AG08395 (cell line): ENCODE measurements at places on chromosomes 13 and 19.
A peak's percentile ranks its signal among the peaks of the same experiment; 100 is the strongest.

DNA sequence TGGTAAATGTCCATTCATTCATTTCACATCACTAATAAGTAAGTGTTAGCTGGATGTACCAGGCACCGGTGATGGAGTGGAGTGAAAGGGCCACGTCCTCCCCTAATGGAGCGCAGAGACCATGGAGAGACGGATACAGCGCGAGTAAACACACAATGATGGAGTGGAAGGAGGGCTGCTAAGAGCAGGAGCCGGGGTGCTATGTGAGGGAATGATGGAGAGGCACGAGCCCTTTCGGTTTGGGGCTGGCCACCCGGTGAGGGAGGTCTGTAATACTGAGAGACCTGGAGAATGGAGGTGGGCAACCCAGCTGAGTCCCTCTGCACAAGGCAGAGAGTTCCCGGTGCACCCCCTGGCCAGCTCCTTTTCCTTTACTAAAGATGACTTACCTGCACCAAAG lies 53.7 kb downstream of the PEPD start:
- no peak for DNase-seq

- no peak for DNase-seq
Observed at GRCh38 chr13:75165543-75166230, 316.3 kb downstream of the TBC1D4 start.

DNA sequence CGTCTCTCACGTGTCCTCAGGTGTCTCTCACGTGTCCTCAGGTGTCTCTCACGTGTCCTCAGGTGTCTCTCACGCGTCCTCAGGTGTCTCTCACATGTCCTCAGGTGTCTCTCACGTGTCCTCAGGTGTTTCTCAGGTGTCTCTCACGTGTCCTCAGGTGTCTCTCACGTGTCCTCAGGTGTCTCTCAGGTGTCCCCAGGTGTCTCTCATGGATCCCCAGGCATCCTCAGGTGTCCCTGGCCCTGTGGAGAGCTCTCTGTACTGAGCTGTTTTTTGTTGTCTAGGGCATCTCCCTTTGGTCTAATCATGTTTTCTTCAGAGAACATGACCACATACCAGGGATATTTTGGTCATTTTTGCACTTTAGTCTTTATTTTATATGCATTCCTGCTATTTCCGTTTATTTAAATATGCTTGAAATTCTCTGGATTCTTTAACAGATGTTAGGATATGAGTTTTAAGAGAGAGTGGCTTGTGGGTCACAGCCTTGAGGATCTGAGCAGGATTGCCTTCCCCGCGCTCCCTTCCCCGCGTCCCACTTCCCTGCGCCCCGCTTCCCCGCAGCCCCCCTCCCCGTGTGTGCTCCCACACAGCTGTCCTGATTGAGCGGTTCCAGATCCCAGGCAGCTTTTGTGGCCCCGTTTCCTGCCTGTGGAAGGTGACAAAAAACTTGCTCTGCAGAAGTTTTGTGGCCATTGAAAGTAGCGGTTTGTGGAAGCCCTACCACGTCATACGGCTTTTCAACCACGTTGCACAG lies 31.9 kb downstream of the ATP4B start:
- DNase-seq = peak; percentile 52

DNA sequence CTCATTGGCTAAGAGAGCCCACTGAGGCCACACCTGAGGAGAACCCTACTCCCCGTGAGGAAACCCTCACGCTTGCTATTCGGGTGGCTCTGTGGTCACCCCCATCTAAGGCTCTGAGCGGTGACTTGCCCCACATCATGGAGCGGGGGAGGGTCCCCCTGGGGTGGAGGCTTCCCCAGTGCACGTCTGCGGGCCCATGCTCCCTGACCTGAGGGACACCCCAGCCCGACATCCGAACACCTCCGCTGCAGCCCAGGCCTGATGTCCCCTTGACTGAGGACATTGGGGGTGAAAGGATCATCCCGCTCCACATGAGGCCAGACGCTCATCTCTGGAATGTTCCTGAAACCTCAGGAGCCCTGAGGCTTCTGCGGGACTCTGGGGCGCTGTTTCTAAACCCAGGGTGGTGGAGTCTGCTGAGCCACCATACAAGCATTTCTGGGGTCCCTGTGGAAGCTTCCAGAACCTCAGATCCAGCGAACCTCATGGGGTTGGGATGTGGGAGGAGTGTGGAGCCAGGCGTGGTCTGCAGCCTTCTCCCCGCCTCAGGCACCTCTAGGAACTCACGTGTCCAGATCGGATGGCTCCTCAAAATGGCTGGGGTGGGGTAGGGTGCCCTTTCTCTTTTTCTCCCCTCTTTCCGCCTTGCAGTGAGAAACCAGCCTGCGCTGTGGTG lies 19.9 kb downstream of the TMED1 start:
- peak; percentile 59 for DNase-seq

GRCh38 chr19:30528919-30529318 lies 156.7 kb downstream of the ZNF536 start:
- no peak for DNase-seq

- no peak for DNase-seq
Observed at GRCh38 chr13:94987869-94988268, 275.5 kb upstream of the SOX21 start.
